ENCODE measurements at places on chromosomes 5 and 9.

DNA sequence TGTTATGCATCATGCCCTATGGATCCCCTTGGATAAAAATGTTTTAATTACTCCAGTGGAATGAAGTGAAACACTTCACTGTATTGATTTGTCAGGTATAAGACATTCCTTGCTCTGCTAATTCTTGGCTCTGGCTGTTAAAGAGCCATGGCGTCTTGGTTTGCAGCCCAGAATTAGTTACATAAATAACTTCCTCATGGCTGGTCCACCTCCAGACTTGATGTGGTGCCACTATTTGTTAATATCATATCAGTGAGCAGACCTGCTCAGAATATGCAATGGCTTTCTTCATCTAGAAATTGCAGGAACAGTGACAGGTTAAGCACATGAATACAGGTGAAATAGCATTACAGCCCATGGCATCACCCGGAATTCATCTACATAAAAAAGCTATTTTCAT lies 446.9 kb upstream of the GRIN3A start:
- DNase-seq: no peak

DNA sequence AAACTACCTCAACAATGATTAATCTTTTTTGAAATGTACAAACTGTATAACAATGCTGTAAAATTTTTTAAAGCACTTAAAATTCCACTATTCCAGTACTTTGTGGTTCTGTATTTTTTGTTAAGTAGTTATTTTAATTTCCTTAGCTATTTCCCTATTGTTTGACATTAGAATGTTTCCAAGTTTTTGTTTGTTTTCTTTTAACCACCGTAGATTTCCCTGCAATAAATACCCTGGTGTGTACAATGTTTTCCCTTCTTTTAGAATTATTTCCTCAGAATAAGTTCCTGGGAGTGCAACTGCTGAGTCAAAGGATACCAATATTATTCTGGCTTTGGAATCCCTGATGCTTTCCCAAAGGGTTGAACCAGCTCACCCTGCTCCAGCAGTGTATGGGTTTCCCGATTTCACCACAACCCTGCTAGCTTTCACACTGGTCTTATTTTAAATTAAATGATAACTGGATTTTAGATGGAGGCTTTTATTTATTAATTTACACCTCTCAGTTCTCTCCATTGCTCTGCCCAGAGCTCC lies 20.6 kb upstream of the ANGPTL2 start:
- no peak for DNase-seq

- DNase-seq: no peak
These were observed 25.1 kb downstream of the CARTPT start for GRCh38 chr5:71744009-71744790.

- DNase-seq: peak; percentile 19
These were observed 145.4 kb upstream of the RAD23B start for GRCh38 chr9:107137495-107138202.

DNA sequence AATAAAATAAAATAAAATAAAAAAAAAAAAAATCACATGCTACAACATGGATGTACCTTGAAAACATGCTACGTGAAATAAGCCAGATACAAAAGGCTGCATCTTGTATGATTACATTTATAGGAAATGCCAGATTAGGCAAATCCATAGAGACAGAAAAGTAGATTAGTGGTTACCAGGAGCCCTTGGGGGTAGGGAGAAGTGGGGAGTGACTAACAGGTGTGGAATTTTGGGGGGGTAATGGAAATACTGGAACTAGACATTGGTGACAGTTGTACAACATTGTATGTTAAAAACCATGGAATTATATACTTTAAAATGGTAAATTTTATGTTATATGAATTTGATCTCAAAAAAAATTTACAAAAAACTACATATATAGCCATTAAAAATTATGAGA lies 47.3 kb downstream of the SLC1A1 start:
- DNase-seq: no peak

GRCh38 chr5:16877267-16877935 lies 58.7 kb downstream of the MYO10 start:
- no peak for DNase-seq

GRCh38 chr5:61790678-61791077 lies 458.6 kb downstream of the ZSWIM6 start:
- no peak for DNase-seq

GRCh38 chr9:114155263-114155994 lies at the start of gene COL27A1:
TSS of gene COL27A1 (plus strand) at chr9:114155537. CDS start at chr9:114155951, 414 bp downstream.
- peak; percentile 71 for DNase-seq

DNA sequence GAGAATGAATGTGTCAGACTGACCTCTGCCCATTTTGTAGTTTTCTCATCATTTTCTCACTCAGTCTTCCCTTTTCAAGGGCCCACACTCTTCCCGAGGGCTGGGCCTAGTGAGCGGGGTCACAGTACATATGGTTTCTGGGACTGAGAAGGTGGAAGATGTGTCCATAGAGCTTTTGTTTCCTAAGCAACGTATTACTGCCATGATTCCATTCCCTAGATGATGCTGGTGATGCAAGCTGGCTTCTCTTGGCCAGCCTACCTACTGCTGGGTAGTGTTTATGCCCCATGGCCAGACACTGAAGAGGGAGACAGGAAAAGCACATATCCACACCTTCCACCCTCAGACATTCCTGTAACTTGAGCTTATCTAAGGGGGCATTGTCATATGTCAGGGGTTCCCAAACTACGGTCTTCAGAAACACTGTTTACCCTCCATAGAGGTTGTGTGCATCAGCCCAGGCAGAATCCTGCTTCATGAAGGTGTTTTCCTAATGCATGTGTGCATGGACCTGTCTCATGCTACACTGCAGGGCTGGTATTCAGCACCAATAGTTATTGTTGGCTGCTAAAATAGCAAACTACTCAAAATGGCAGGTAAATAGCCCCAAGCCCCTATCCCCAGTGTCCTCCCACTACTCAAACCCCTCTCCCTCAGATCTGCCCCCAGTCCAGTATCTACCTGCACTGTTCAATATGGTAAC lies 9.5 kb downstream of the IRF1 start:
- peak; percentile 60 for DNase-seq

DNA sequence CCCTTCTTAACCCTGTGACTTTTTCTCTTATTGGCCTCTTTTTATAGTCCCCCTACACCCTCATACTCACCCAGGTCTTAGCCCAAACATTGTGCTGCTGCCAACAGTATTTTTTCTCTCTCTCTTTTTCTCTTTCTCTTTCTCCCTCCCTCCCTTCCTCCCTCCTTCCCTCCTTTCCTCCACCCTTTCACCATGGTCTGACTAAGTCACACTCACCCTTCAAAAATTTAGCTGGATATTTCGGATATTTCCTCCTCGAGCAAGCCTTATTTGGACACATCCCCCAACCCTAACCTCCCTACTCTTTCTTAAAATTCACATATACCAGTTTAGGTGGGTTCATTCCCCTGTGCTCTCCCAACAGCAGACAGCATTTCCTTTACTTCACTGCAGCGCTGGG lies 64.7 kb downstream of the FGF1 start:
- DNase-seq: no peak

- no peak for DNase-seq
These were observed 78.0 kb upstream of the CACNA1B start for GRCh38 chr9:137799630-137799983.

- no peak for DNase-seq
These were observed 239.6 kb upstream of the RIOK2 start for GRCh38 chr5:97422678-97423077.

DNA sequence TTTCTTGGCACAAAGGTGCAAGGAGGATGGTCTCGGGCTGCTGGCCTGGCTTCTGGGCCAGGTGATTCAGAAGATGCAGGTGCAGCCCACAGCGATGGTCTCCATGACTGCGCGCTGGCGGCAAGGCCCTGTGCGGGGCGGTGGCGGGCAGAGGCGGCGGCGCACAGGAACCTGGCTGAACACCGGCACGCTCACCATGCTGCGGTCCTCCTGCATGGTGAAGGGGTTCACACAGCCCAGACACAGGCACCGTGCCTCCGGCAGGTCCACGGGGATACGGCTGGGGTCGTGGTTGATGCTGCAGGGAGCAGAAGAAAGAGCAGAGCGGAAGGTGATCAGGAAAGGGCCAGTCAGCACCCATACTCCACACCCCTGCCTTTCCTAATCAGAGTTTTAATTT lies 4.8 kb downstream of the IL17B start:
- no peak for DNase-seq

DNA sequence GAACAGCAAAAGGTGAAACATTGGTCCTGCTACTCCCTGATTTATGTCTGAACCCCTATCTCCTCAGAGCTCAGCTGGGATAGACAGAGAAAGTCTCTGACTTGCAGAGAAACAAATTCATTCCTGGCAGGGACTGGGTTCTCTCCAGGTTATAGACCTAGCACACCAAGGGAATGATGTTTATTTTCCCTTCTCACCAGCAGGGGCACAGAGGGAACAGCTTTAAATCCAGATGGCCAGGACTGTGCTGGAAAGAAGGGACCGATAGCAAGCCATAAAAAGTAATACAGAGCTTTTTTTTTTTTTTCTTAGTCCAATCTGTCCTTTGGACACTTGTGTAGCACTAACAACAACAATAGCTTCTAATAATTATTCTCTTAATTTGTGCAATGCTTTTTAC lies 141.1 kb upstream of the C9orf72 start:
- DNase-seq: no peak

DNA sequence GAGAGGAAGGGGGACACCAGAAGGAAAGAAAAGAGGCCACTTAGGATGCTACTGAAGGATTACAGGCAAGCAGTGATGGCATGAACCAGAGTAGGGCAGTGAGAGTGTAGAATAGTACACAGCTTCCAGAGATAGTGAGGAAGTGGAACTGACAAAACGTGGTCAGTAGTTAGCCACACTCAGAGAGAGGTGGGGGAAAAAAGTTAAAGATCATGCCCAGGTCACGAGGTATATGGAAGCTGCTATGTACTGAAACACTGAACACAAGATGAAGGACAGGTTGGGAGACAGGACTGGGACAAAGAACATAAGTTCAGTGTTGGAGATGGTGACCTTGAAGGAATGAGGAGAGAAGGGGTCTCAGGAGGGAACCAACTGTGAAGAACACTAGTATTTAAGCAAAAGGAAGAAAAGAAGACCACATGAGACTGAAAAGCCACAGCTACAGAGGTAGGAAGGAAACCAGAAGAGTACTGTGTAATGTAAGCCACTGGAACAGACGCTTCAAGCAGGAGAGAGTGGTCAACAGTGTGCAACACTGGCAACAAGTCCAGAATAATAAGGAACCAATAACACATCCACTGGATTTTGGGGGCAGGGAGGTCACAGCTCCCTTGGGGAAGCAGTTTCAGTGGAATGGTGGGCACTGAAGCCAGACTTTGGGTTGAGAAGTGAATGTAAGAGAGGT lies 45.5 kb downstream of the ELL2 start:
- DNase-seq: no peak

GRCh38 chr9:116318468-116319374 lies 165.1 kb downstream of the PAPPA start:
- DNase-seq: no peak

DNA sequence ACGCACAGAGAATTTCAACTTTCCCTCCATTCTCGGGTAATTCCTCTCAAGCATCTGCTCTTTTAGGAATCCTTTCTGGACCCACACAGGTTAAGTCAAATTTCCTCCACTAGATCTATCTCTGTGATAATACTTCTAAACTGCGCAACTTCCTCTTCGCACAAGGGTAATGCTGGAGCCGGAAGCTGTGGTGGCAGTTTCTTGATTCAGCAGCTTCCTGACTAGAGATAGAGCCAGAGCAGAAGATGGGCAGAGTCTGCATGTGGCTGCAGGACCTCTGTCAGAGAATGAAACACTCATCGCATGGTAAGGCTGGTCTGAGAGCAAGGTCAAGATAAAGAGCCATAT lies 11.1 kb upstream of the CDC42SE2 start:
- peak; percentile 90 for DNase-seq

DNA sequence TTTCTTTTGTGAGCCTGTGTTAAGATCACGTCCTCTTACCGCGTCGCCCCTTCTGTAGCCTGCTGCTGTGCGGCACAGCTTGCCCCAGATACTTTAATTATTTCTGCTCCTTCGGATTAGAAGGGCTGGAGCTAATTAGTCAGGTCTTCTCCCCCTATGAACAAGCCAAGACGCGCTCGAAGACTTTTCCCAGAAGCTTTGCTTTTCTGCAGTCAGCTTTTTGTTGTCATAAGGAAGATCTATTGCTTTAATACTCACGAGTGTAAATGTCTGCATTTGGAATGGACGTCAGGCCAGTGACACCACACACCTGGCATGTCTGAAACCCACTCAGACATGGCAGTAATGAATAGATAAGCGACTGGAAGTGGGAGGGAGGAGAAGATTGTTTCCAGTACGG lies 37.0 kb downstream of the PRUNE2 start:
- DNase-seq: no peak

DNA sequence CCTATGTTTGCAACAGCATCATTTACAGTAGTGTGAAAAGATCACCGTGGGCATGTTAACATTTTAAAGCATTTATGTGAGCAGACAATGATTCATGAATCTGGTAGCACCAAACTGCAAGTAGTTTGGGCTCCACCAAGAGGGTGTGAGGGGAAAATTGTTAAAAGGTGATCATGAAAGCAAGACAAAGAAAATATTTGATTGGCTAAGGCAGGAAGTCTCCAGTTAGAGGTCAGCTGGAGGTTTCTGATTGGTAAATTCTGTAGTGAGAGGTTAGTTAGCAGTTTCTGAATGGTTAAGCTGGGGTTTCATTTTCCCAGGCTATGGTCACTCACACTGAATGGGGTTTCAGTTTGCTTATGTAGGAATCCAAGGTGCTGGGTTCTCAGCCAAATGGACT lies 13.5 kb upstream of the DRD1 start:
- DNase-seq: no peak

DNA sequence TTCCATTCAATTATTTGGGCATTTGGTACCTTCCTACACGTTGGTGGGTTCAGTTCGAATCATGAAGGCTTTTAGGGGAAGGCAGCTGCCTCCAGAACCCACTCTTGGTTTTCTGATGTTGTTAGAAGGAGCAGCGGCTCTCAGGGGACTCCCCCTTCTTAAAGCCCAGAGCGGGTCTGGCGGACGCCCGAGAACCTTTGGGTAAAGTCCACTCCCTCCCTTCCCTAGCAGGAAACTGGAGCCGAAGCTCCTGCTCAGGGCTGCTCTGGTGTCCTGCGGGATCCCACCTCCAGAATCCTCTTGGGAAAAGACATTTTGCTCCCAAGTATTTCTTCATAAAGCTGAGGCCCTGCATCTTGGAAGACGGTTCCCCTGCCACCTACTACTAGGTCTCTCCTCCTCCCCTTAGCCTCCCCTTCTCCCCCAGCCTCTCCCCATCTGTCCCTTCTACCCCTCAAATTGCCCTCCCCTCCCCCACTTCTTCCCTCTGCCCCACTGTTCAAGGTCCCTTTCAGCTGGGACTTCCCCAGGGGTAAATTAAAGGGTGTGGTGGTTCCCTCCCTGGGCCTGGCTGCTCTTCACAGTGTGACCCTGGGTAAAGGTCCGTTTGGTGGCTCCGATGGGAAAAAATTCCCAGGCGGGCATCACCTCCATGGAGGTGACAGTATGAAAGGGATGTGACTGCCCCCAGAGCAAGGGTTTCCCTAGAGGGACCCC lies 9.3 kb downstream of the IRX4 start:
- no peak for DNase-seq

GRCh38 chr9:131813116-131813515 lies 73.2 kb upstream of the RAPGEF1 start:
- DNase-seq: no peak

GRCh38 chr5:99621772-99622681 lies 693.2 kb upstream of the CHD1 start:
- DNase-seq: no peak
